PC-9 (cell line): ENCODE measurements at places on chromosomes 11 and 22. TPM values are rescaled to one million over a fixed set of nuclear protein-coding genes. Genes with fewer than 3 reads are reported as not detected.

DNA sequence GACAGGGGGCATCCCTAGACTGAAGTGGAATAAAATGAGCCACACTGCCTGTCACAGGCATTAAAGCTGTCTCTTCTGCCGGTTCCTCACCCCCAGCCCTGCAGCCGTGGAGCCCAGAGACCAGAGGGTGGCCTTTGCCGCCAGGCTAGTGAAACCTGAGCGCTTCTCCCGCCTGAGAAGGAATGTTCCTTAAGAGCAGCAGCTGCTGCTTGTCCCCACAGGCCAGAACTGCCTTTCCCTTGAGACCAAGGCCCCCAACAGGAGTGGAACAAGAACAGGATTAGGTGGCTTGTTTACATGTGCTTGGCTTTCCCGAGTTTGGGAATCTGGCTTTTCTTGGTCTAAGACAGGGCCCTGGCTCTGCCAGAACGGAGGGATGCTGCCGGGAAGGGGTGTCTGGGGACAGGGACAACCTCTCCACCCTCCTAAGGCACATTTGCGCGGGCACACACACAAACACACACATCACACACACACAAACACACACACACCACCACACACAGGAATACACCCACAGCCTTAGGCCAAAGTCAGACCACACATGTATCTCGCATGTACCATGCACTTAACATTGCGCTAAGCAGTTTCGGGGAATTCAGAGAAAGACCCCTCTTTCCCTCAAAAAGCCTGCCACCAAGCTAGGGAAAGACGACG, 91.8 kb downstream of the FEZ1 start:
- H3K4me1 ChIP-seq = no peaks in the 10 kb centered on the region
- no peak overlapping the region for H3K27ac ChIP-seq
- no peaks in the 10 kb centered on the region for H3K36me3 ChIP-seq
- no peak for DNase-seq
- H3K27me3 ChIP-seq = peaks cover 90% of the 10 kb centered on the region
- no peak overlapping the region for H3K4me3 ChIP-seq

DNA sequence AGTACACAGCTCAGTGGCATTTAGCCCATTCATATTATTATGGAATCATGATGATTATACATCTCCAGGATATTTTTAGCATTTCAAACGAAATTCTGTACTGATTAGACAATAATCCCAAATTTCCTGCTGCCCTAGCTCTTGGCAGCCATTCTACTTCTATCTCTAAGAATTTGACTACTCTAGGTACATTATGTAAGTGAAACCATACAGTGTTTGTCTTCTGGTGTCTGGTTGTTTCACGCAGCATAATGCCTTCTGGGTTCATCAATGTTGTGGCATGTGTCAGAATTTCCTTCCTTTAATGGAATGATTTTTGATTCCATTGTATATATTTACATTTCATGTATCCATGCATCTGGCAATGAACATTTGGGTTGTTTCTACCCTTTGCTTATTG, 517.7 kb downstream of the ETS1 start:
- H3K4me1 ChIP-seq = no peaks in the 10 kb centered on the region
- no peaks in the 10 kb centered on the region for H3K36me3 ChIP-seq
- H3K27me3 ChIP-seq = no peaks in the 10 kb centered on the region
- no peak for DNase-seq

Gene YPEL4
- 0.48 and 0.98 TPM in 2 replicates for total RNA-seq

- DNase-seq = no peak
- H3K4me3 ChIP-seq = no peak overlapping the region
- H3K36me3 ChIP-seq = peaks cover 10% of the 10 kb centered on the region
- H3K27me3 ChIP-seq = no peaks in the 10 kb centered on the region
- H3K4me1 ChIP-seq = peaks cover 17% of the 10 kb centered on the region
Observed at GRCh38 chr11:65538915-65539743, 14.2 kb downstream of the SCYL1 start.

Gene VPREB1
- total RNA-seq = not detected in 2 replicates

Gene MMP26
- not detected in 2 replicates for total RNA-seq

DNA sequence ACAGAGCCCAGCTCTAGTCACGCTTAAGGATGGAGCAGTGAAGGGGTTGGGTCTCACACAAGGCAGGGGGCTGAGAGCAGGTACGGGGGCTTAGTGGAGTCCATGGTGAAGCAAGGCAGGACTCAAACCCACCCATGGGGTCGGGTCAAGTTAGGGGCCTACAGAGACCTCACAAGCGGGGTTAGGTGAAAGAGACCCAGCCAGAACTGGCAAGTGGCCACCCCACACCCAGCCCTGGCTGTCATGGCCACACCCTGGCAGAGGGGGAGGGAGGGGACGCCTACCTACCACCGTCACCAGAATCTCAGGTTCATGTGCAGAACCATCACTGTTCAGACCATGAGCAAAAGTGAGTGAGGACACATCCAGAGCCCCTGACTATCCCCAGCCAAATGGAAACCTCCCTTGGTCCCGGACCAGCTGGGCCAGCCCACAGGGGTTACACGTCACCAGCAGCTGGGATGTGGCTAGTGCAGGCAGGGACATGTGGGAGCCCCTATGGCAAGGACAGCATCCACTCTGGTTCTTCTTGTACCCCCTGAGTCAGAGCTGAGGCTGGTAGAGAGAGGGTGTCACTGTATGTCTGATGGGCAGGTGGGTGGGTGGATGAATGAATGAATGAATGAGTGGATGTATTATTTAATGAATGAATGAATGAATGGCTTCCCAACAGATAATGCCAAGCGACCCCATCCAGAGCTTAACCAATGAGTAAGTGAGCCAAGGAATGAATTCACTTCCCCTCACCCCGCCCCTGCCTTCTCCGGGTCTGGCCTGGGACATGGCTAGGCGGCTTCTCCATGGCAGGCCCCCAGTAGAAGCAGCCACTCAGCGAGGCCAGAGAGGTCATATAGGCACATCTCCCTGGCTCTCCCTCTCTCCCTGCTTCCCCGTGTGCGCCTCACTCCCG, 681.6 kb downstream of the TBC1D22A start:
- peaks cover 99% of the 10 kb centered on the region for H3K27me3 ChIP-seq
- no peaks in the 10 kb centered on the region for H3K36me3 ChIP-seq
- no peak overlapping the region for H3K27ac ChIP-seq
- no peak for DNase-seq
- no peaks in the 10 kb centered on the region for H3K4me1 ChIP-seq

DNA sequence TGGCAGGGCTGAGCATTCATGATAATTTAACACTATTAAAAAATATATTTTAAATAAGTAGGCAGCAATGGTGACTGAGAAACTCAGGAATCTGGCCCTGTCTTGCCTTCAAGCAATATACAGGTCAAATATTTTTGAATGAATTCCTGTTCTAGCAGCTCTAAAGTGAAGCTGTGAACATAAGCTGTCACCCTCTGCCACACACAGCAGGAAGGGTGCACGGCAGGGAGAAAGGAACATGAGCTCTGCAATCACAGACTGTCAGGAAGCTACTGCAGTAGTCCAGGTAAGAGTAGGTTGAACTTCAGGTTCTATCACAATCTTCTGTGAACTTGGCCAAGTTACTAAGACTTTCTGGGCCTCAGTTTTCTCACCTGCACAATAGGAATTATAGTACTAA, 114.8 kb downstream of the SERGEF start:
- H3K27ac ChIP-seq = no peak overlapping the region
- H3K4me3 ChIP-seq = no peak overlapping the region
- DNase-seq = no peak
- no peaks in the 10 kb centered on the region for H3K36me3 ChIP-seq
- no peaks in the 10 kb centered on the region for H3K4me1 ChIP-seq

Gene GSTT2B
- total RNA-seq = 0.50 TPM in 1 of 2 replicates, not detected in the other

Gene RBM4B
- 17.8 and 24.8 TPM in 2 replicates for total RNA-seq

DNA sequence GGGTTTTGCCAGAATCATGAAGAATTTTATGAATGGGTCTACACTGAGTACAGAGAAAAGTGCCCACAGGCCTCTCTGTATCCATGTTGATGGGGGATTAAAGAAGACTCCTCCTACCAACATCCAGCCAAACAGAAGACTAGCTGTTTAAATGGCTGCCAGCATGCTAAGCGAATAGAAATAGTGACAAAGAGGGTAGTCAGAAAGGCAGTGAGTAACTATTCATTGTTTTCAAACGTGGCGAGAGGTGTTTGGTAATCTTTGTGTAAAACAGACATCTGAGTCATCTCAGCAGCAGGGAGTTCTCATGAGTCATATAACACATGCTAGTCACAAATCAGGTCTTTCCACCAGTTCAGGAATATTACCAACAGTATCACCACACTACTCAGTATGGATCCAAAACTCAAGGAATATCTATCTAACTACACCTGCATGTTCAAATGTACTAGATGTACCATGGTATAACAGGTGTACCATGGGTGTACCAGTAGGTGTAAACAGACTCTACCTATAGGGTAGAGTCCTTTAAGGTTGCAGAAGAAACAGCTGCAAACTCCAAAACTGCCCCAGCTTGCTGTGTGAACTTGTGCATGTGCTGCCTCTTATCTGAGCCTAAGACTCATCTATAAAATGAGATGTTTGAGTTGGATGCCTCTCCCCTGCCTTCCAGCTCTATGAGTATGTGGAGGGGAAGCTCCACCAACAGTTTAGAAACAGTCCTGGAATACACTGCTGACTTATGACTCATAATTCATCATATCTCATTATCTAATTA, 82.0 kb downstream of the SLC1A2 start:
- no peak overlapping the region for H3K4me3 ChIP-seq
- peak; percentile 56 for DNase-seq
- H3K27me3 ChIP-seq = no peaks in the 10 kb centered on the region
- no peaks in the 10 kb centered on the region for H3K36me3 ChIP-seq
- H3K4me1 ChIP-seq = peaks cover 33% of the 10 kb centered on the region
- peak overlapping the region; percentile 92 for H3K27ac ChIP-seq

DNA sequence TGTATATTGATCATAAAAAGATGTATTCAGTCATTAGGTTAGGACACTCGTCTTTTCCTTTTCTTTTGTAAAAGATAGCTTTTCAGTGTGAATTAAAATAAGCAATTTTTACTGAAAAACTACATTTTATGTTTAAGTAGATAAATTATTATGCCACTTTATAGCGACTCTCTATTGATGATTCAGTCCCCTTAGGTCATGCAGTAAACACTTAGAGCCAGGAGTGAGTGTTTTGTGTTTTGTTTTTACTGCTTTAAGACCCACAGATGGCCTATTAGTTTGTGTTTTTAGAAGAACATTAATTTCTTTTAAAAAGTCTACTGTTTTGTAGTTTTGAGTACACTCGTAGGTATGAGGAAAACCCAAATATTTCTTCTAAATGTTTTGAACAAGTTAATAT, 86.6 kb downstream of the YAP1 start:
- H3K27ac ChIP-seq = 0 out of 2 replicates have a peak overlapping the region, but pooled peaks have one; percentile 0
- no peak for DNase-seq
- peaks cover 40% of the 10 kb centered on the region for H3K36me3 ChIP-seq
- no peaks in the 10 kb centered on the region for H3K27me3 ChIP-seq
- H3K4me3 ChIP-seq = no peak overlapping the region

- no peaks in the 10 kb centered on the region for H3K36me3 ChIP-seq
- H3K27ac ChIP-seq = no peak overlapping the region
- no peak for DNase-seq
- peaks cover 96% of the 10 kb centered on the region for H3K27me3 ChIP-seq
- H3K4me3 ChIP-seq = no peak overlapping the region
- H3K4me1 ChIP-seq = no peaks in the 10 kb centered on the region
Observed at GRCh38 chr11:125374398-125374797, 121.7 kb downstream of the FEZ1 start.

Gene GAS2
- total RNA-seq = 2.8 and 3.2 TPM in 2 replicates

DNA sequence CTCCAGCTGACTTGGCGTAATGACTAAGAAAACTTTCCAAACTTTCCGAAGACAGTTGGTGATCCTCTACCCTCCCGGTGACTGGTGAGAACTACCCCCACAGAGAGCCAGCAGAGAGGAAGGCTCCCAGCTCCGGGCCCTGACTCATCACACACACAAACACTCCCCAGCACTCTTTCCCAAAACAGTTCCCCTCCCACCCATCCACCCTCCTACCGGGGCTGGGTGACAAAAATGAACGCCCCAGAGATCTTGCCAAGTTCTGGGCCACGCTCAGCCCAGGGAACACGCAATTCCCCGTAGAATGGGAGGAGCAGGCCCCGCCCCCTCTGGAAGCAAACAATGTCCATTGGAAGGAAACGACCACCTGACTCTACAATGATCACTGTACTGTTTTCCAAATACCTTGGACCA, 21.3 kb upstream of the JAM3 start:
- H3K4me3 ChIP-seq = no peak overlapping the region
- peaks cover 88% of the 10 kb centered on the region for H3K27me3 ChIP-seq
- no peak overlapping the region for H3K27ac ChIP-seq
- no peaks in the 10 kb centered on the region for H3K36me3 ChIP-seq

Gene RTN4RL2
- 3.4 and 4.6 TPM in 2 replicates for total RNA-seq

GRCh38 chr22:28894334-28894733, 11.0 kb downstream of the ZNRF3 start:
- H3K27ac ChIP-seq = no peak overlapping the region
- peaks cover 4% of the 10 kb centered on the region for H3K4me1 ChIP-seq
- H3K4me3 ChIP-seq = no peak overlapping the region

- no peak for DNase-seq
- no peak overlapping the region for H3K4me3 ChIP-seq
- H3K4me1 ChIP-seq = no peaks in the 10 kb centered on the region
Observed at GRCh38 chr22:26792522-26792921, 135.1 kb downstream of the MIAT start.

Gene EFCAB6
- 2.3 and 2.5 TPM in 2 replicates for total RNA-seq
